ENCODE measurements at places on chromosomes 2 and 18.

DNA sequence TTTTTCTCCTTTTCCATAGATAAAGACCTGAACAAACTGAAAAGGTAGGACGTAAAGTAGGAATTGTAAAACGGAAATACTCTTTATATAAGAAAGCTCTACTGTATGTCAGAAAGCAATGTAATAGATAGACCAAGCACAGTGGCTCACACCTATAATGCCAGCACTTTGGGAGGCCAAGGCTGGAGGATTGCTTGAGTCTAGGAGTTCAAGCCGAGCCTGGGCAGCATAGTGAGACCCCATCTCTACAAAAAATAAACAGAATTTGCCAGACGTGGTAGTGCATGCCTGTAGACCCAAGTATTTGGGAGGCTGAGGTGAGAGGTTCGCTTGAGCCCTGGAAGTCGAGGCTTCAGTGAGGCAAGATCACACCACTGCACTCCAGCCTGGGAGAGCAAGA lies 7.6 kb downstream of the ZNF397 start:
- no peak for DNase-seq

DNA sequence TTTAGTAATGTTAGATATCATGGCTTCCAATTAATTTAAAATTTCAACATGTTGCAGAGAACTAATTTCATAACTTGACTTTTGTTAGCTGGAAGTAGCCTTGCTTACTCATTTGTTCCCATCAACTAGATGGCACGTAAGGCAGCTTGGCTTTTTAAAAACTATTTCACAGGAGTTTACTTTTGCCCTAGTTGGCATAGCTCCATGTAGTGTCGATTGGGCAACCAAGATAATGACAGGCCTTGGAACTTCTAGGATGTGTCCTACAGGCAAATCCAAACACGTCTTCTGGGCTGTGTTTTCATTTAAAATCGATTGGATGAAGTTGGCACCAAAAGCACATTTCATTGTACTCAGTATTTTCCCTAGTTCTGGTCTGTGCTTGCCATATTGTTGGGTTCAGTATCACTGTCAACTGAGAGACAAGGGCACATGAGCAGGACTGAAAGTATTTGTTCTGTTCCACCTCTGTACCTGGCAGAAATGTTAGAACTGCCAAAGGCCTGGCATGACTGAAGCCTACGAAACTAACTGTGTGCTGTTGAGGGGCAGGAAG lies 29.4 kb downstream of the HADHB start:
- peak; percentile 86 for DNase-seq

DNA sequence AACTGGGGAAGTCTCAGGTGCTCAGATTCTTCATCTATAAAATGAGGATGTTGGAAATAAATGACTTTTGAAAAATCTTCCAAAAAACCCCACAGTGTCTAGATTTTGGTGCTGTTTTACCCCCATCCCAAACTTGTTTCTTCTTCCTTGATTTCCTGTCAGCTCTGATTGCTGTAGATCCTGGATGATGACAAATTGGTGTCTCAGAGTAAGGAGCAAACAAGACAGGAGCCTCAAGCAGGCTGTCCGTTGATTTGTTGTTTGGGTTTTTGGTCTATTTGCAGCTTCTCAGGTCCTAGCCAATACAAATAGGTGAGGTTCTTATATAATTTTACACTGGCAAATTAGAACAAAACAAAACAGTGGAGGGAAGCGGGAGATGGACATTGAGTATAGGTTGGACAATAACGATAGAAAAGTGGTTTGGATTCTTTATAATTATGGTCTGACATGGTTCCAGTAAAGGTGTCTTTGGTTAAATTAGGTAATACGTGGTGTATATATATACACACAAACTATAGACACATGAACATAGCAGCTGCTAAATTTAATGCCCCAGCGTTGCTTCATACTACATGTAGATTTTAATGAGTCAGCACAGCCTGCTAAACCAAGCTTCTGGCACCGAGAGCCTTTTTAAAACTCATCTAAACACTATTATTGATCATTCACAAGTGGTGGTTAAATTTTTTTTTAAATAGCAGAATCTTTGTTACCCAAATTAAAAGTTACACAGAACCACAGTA lies 142.5 kb downstream of the FMNL2 start:
- no peak for DNase-seq

DNA sequence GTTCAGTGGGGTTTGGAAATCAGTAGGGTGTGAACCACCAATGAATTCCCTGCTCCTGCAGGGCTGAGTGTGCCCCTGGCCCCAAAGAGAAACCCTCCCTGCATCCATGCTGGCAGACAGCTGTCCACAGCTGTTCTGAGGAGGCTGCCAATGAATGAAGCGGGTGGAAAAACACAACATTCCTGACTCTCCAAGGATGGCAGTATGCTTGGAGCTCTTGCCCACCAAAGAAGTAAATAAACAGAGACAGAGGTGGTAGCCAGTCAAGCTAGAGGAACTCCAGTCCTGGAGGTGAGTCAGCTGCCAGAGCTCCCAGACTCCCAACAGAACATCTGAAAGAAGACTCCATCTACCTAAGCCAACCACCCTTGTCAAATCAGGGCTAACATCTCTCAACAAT lies 6.2 kb downstream of the ZBTB7C start:
- no peak for DNase-seq

GRCh38 chr2:12867631-12868287 lies 151.0 kb downstream of the TRIB2 start:
- no peak for DNase-seq

DNA sequence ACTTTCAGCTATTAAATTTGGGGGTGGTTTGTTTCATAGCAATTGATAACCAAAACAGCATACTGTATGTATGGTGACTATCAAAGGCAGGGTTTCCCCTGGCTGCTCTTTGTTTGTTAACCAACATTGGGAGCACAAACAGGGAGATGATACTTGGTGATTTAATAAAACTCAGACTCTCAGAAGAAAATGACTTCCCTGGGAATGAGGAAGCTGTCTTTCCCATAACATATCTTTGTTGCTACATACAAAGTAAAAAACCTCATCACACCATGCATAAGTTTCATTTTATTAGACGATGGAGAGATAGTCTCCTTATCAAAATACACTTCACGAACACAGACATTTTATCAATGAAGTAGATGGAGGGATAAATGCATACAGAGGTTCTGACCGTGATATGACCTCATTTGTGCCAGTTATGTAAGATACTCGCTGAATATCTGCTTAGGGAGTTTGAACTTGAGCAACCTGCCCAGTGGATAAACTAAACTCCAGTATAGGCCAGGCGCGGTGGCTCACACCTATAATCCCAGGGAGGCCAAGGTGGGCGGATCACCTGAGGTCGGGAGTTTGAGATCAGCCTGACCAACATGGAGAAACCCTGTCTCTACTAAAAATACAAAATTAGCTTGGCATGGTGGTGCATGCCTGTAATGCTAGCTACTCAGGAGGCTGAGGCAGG lies 3.8 kb upstream of the NFE2L2 start:
- DNase-seq = no peak

GRCh38 chr2:23940718-23941620 lies 706 bp downstream of the UBXN2A start:
- DNase-seq = peak; percentile 35

DNA sequence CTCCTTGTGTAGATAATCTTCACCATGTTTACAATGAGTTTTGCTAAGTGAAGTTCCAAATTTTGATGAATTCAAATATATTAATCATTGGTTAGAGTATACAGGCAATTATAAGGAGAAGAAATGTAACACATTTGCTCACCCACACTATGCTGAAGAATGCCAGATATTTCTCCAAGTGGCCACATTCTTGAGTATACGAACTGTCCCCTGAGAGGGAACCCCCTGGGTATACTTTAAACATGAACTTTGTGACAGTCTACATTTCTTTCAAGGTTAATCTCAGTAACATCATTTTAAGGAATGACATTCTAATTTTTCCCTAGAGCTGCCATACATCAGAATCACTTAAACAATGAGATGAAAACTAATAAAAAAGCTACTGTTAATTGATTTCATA lies 39.8 kb upstream of the CDKL4 start:
- DNase-seq = no peak

DNA sequence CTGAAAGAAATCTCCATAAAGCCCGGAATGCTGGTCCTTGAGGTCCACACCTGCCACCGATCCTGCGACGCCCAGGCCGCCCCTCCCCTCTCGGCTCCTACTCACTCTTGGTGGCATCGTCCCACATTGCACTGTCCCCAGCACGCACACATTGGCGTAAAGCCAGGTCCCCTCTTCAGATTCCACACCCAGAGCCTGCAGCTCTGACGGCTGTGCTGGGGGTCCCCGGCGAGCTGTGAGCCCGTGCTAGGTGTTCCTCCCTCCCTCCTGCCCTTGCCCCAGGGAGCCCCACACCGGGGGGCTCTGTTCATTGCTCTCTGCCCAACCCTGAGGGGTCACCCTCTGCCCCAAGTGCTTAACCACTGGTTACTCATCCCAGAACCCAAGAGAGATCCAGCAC lies 8.5 kb downstream of the TPO start:
- no peak for DNase-seq

DNA sequence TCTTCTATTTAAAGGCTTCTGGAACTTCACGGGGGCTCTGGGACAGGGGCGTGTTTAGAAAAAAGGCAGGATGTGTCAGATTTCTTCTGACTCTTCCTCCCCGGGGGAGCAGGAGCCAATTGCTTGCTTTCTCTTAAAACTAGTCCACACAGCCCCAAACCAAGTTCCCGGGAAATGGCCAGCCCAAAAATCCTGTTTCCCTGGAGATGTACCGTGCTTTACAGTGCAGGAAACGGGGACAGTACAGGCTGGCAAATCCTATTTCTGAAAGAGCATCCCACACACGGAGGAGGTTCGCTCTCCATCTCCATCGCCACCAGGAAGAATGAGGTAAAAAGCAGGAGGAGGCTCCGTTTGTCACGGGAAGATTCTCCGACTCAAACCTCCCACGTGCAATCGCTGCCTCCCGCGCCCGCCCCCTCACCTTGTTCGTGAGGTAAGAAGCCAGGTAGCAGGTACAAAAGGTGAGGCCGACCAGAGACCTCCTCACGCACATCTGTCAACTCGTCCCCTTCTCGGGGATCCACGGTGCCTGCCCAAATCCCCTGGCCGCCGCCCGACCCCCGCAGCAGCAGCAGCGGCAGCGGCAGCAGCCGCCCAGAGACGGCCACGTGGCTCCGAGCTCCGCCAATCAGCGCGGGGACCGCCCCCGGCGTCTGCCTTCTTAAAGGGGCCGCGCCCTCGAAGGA lies 15.6 kb upstream of the RIOK3 start:
- peak; percentile 82 for DNase-seq

- no peak for DNase-seq
Measured at GRCh38 chr2:206979922-206980321, 40.6 kb downstream of the CPO start.

DNA sequence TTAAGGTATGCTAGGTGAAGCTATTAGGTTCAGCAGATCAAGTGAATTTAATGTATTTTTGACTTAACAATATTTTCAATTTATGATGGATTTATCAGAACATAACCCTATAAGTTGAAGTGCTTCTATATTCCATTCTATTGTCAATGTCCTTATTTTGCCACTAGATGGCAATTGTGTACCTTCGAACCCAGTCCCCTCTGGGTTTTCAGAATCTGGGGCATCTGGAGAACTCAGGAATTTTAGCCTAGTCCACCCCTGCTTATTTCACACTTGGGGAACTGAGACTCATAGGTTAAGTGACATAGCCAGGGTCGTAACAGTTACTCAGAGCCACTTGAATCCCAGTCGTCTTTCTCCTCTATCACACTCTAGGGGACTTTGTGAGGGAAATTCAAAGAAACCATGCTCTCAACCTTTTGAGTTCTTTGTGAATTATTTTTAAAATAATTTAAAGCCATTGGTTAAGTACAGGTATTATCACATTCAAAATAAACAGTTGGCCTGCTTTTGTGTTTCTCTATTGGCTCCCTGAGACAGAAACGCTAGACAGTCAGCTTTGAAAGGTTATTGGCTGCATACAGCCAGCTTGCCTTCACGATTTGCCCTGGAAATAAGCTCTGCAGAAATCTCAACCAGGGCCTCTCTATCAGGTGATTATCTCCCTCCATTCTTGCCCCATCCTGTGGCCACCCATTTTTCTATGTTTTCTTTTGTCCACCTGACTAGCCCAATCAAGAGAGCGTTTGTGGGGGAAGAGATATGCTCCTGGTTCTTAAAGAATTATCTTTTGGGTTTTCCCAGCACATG lies 145.0 kb downstream of the TTC27 start:
- DNase-seq = peak; percentile 46

DNA sequence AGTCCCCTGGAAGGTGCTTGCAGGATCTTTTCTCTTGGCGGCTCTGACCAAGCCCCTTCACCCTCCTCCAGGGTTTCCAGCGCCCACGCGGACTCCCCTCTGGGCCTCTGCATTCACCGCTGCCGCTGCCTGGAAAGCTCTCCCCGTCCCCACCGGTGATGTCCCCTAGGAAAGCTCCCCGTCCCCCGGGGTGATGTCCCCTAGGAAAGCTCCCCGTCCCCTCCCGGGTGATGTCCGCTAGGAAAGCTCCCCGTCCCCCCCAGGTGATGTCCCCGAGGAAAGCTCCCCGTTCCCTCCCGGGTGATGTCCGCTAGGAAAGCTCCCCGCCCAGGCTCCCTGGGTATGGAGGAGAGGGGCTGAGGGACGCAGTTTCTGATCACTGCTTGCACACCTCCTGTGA lies 27.9 kb downstream of the ZAP70 start:
- no peak for DNase-seq

DNA sequence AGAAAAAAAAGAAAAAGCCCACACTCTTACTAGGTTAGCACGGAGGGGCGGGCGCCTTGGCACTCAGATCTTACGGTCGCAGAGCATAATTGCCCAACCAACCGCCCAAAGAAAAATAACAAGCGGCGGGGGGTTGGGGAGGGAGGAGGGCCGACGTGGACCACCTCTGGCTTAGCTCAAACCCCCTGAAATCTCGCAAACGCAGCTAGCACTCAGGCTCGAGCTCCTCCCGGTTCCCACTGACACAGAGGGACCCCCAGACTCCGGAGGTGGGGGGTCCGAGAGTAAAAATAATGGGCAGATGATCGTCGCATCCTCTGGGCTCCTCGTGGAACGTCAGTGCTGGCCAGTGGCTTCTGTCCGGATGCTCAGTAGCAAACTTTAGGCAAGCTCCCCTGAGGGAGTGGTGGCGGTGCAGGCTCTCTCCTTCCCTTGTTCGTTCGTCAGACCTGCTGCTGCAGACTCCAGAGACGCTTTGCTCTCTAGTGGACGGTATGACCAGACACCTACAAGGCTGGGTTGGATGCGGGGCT lies 12.0 kb downstream of the CATIP start:
- DNase-seq = no peak

DNA sequence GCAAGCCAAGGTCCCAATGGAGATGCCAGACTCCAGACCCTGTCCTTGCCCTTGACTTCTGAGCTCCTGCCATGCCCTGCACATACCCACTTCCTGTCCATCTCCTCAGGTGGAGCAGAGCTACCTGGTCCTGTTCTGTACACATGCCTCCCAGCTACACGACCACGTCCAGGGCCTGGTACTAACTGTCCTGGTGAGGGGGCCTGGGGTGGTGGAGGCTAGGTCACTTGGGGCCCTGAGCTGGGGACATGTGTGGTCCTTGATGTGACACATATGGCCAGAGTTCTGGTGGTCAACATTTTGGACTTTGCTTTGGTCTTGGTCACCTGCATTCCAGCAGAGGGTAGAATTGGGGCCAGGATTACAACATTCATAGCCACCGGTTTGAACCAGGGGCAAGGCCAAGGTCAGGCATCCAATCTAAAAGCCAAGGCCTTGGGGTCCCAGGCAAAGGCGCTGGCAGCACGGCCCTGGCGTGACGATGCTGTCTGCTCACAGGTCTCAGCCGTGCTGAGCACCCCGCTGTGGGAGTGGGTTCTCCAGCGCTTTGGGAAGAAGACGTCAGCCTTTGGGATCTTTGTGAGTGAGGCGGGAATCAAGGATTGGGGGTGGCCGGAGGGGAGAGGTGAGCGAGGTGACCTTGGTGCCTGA lies 12.6 kb downstream of the MFSD2B start:
- no peak for DNase-seq

Measured in hematopoietic multipotent progenitor cell treated with erythropoietin and hydrocortisone succinate and interleukin-3 and kit ligand, for 15 days (in vitro differentiated cells).